NCI-H510A treated with DMSO at 0.1 percent for 48 hours (cell line): ENCODE measurements at places on chromosomes 5 and 9.

GRCh38 chr5:77663090-77663863 is 24.8 kb upstream of the OTP start:
- no peak for DNase-seq

- DNase-seq: no peak
Measured at GRCh38 chr5:134521841-134522240, 3.6 kb upstream of the JADE2 start.

DNA sequence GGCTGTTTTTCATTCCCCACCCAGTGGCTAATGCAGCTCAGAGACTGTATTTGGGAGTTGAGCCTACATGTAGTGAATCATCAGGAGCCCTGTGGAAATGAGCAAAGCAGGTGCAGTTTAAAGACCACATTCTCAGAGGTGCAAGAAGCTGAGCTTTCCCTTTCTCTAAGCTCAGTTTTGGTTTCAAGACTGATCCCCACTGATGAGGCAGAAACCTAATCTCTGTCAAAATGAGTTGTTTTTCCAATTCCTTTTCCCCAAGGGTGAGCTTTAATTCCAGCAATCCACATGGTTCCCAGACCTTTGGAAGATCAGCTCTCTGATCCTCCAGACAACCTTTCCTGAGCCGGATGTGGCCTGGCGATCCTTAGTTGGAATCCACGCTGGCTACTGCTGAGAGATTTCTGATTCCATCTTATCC is 420.5 kb downstream of the EBF1 start:
- DNase-seq: no peak

DNA sequence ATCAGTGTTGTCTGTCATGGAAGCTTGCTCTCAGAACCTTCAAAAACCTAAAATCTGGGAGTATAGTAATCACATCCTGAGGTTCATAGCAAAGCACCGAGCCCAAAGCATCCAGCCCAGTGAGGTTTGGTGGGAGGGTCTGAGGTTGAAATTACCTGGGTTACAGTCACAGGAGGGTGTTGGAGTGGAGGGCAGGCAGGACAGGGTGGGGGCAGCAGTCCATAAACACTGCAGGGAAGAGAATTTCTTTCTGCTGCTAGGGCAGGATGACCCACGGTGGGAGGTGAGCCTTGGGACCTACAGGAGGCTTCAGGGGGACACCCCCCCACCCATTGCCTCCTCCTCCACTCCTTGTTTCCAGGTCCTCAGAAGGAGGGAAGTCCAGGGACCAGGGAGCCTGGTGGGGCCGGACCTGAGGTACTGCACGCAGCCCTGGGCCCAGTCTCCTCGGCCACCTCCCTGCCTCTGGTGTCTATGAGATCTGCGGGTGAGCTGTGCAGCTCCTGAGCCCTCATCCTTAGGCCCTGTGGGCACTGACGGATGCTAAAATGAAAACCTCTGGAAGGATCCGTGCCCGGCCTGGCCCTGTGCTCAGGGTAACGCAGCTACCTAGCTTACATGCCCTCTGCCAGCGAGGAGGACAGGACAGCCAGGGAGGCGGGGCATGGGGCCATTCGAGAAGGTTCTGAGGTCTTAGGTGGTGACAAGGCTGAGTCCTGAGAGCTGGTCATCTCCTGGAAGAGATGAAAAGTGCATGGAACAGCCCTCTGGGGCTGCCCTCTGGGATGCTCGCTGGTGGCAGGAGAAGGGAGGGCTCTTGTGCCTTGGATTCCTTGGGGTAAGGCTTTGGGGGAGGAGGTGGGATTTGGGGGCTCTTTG is 1.8 kb upstream of the ADCY2 start:
- DNase-seq: no peak

DNA sequence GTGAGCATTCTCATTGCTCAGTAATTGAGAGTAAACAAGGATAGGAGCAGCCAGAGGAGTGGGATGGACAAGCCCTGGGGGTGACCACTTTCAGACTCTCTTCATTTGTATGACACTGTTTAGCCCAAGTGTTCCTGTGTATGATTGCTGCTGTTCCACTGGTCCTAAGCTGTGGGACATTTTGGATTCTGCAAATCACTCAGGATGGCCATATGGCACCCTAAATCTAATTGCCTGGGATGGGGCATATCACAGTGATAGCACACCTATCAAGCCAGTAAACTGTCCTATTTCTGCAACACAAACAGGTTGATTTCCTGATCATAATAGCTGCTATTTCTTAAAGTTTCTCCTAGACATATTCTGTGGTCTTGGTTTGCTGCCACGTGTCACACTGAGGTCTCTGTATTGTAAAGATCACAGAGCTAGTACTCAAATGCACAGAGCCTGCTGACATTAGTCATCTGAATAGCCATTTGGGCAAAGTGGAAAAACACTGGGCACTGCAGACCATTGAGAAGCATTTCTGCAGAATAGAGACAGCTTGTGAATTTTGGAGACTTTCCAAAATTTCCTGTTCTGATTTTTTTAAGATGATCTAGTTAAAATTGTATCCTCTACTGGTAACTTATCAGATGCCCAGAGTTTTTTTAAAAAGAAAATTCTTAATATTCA is 320.2 kb downstream of the RFX3 start:
- no peak for DNase-seq

DNA sequence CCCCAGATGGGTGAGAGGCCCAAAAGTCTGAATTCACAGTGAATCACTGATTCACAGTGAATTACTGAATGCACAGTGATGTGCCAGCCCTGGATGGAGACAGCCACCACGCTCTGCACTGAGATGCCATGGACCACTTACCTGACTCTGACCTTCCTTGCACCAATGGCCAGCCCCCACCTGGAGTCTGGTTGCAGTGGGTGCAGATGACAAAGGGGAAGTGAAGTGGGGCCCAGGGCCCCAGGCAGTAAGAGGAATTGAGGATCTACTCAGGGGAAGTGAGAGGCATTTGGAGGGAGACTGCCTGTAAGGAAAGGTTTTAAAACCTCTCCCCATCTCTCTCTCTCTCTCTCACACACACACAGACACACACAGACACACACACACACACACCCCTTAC is 412.1 kb downstream of the CYLC2 start:
- DNase-seq: no peak

- DNase-seq: peak; percentile 58
Measured at GRCh38 chr5:129904102-129904666, at the start of gene CHSY3. TSS of gene CHSY3 (plus strand) at chr5:129904465.

DNA sequence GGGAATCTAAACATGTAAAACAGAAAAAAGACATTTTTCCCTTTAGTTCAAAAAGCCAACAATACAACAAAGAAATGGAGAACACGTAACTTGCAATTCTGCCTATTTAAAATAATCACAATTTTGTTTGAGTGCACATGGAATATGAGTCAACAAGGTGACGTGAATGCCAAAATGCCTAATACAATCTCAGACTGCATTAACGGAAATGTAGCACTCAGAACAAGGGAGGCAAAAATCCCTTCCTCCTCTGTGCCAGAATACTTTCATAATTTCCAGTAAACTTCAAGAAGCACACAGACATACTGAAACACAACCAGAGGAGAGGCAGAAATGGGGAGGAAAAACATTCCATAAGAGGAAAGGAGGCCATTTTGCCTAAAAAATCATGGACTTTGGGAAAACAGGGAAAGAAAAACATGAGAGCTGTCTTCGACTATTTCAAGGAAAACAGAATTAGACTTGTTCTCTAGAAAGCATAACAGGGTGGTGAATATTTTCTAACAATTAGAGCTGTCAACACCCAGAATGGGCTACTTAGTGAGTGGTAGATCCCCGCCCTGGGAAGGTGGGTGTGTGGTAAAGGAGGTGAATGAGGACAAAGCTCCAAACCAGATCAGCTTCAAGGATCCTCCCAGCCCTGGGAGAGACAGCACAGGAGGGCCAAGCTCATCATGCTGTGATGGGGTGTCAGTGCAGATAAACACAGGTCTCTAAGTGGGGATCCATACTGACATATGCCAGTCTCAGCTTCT is 48.2 kb downstream of the ABCA1 start:
- no peak for DNase-seq

DNA sequence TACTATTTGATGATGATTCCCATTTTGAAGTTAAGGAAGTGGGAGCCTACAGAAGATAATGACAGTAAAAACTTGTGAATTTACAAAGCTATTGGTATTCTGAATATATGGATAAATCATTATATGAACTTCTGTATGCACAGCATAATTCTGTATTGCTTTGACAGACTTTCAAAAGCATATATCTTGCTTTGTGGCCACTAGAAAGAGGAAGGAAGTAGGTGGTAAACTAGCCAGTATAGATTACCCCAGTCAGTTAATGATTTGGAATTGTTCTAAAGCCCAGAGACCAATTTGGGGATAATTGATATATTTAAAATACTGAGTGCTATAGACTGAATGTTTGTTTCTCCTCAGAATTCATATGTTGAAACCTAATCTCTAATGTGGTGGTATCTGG is 53.0 kb downstream of the NR2F1 start:
- no peak for DNase-seq

- DNase-seq: no peak
Measured at GRCh38 chr5:175657593-175658271, at the start of gene HRH2. TSS of gene HRH2 (plus strand) at chr5:175658071. CDS start at chr5:175683234, 25,163 bp downstream.

- DNase-seq: no peak
Measured at GRCh38 chr5:51278539-51278938, 104.7 kb upstream of the ISL1 start.

GRCh38 chr9:120569556-120569955 is 10.4 kb downstream of the CDK5RAP2 start:
- DNase-seq: no peak

- peak; percentile 10 for DNase-seq
Measured at GRCh38 chr5:36305571-36306326, 4.0 kb upstream of the RANBP3L start.
